ENCODE measurements at places on chromosomes 7 and 10.
A peak's percentile ranks its signal among the peaks of the same experiment; 100 is the strongest.

- H3K36me3 ChIP-seq: no peaks in the 10 kb centered on the region
- H3K27ac ChIP-seq: no peak overlapping the region
- no peak overlapping the region for H3K4me3 ChIP-seq
- DNase-seq: no peak
Measured at GRCh38 chr7:23788843-23789242, 78.8 kb downstream of the STK31 start.

GRCh38 chr7:36191292-36191920 is 38.4 kb downstream of the EEPD1 start:
- peaks cover 4% of the 10 kb centered on the region for H3K4me1 ChIP-seq
- no peaks in the 10 kb centered on the region for H3K27me3 ChIP-seq
- no peak overlapping the region for H3K4me3 ChIP-seq
- DNase-seq: no peak

GRCh38 chr7:90311175-90311574 is 9.9 kb downstream of the FAM237B start:
- H3K27ac ChIP-seq: no peak overlapping the region
- no peaks in the 10 kb centered on the region for H3K4me1 ChIP-seq
- DNase-seq: no peak
- no peaks in the 10 kb centered on the region for H3K27me3 ChIP-seq
- H3K4me3 ChIP-seq: no peak overlapping the region

- H3K4me1 ChIP-seq: no peaks in the 10 kb centered on the region
- H3K27ac ChIP-seq: no peak overlapping the region
- DNase-seq: no peak
- H3K36me3 ChIP-seq: no peaks in the 10 kb centered on the region
- H3K4me3 ChIP-seq: no peak overlapping the region
Measured at GRCh38 chr7:155965010-155965409, 152.7 kb upstream of the SHH start.

DNA sequence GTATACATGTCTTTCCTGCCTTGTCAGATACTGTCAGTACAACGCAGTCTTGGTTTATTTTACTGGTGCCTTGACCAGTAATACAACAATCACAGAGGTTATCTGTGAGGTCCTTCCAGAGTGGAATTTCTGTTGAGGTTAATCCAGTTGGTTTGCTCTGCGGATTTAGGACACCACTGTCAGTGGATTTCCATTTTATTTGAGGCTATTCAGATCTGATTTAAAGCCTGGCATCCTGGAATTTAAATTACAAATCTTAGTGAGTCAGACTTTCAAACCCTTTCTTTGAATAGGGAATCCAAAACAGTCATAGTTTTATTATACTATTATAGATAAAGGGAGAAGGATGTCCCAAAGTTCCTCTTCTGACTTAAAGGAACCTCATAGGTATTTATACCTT is 40.5 kb downstream of the ANLN start:
- no peak overlapping the region for H3K4me3 ChIP-seq
- H3K27ac ChIP-seq: no peak overlapping the region
- no peaks in the 10 kb centered on the region for H3K27me3 ChIP-seq
- H3K4me1 ChIP-seq: no peaks in the 10 kb centered on the region
- no peaks in the 10 kb centered on the region for H3K36me3 ChIP-seq

GRCh38 chr10:28806488-28806941 is 129.2 kb downstream of the BAMBI start:
- no peak overlapping the region for H3K4me3 ChIP-seq
- DNase-seq: no peak
- H3K27me3 ChIP-seq: no peaks in the 10 kb centered on the region
- peak overlapping the region; percentile 53 for H3K27ac ChIP-seq
- peaks cover 15% of the 10 kb centered on the region for H3K4me1 ChIP-seq
- H3K36me3 ChIP-seq: no peaks in the 10 kb centered on the region

GRCh38 chr7:37558320-37559096 is 109.8 kb upstream of the ELMO1 start:
- no peaks in the 10 kb centered on the region for H3K36me3 ChIP-seq
- no peak overlapping the region for H3K4me3 ChIP-seq
- no peaks in the 10 kb centered on the region for H3K4me1 ChIP-seq
- DNase-seq: no peak
- no peaks in the 10 kb centered on the region for H3K27me3 ChIP-seq
- H3K27ac ChIP-seq: no peak overlapping the region

DNA sequence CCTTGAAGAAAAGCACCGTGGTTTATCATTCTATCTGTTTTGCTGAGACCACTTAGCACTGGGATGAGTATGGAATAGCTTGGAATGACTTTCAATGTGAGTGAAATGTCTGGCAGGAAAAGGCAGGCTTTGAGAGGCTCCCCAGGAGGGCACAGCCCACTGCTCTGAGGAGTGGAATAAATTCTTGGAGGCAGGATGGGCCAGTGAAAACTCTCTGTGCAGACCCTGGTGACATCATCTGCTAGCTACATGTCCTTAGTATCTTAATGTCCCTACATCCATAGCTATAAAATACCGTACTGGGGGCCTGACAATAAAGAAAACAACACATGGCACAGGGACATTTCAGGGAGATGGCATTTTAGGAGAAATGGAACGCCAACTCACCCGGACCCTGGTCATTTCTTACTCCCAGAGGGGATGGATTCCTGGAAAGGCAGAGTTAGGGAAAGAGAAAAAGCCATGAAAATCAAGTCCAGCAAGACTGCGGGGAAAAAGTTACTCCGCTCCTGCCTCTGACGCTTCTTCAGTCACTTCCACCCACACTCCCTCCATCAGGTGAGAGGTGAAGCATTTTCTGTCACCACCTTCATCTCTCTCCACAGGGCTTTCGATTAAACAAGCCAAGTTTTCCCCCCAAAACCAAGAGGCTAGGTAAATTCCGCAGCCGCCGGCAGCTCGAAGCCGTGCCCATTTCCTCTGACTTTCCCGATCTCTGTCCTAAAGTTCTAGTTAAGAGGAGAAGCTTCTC is 991 bp downstream of the ZNF239 start:
- DNase-seq: no peak
- H3K4me3 ChIP-seq: no peak overlapping the region
- H3K27me3 ChIP-seq: no peaks in the 10 kb centered on the region
- peak overlapping the region; percentile 79 for H3K27ac ChIP-seq

- H3K27ac ChIP-seq: no peak overlapping the region
- no peaks in the 10 kb centered on the region for H3K36me3 ChIP-seq
- no peak overlapping the region for H3K4me3 ChIP-seq
- no peaks in the 10 kb centered on the region for H3K27me3 ChIP-seq
- no peaks in the 10 kb centered on the region for H3K4me1 ChIP-seq
Measured at GRCh38 chr10:89153116-89153515, 54.0 kb downstream of the CH25H start.

DNA sequence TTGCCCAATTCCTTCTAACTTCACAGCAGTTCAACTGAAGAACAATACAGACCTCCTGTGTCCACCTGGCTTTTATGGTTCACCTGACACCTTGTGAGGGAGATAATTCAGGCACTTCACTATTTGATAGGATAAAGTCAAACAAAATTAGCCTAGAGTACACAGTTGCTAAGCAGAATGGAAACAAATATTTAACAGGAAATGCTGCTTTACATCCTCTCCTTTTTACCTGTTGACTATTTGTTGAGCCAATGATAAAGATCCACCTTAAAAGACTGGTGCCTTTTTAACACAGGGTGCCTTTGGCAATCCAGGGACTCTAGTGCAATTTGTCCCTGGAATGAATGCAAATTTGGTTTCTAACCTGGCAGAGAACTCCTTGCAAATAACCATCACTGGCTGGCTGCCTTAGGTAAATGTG is 39.8 kb downstream of the ITPRID1 start:
- H3K4me1 ChIP-seq: no peaks in the 10 kb centered on the region
- no peak overlapping the region for H3K27ac ChIP-seq
- no peak for DNase-seq
- no peaks in the 10 kb centered on the region for H3K27me3 ChIP-seq

DNA sequence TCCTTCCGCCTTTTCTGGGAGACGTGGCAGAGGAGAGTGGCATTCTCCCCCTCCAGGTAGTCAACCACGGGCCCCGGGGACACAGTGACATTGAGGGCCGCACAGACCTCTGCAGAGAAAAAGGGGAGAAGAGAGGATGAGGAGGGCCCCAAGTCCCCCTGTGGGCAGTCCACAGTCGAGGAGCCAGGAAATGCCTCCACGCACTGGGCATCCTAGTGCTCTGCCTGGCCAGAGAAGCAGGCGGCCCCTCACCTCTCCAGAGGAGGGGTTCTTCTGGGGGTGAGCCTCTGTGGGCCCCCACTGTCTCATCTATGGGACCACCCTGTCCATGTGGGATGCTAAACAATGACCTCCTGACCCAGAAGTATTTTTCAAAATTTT is 7.4 kb downstream of the VSTM4 start:
- H3K4me1 ChIP-seq: peaks cover 11% of the 10 kb centered on the region
- no peaks in the 10 kb centered on the region for H3K27me3 ChIP-seq
- H3K4me3 ChIP-seq: no peak overlapping the region
- H3K36me3 ChIP-seq: no peaks in the 10 kb centered on the region
- H3K27ac ChIP-seq: no peak overlapping the region

- no peaks in the 10 kb centered on the region for H3K4me1 ChIP-seq
- no peak overlapping the region for H3K4me3 ChIP-seq
- H3K36me3 ChIP-seq: no peaks in the 10 kb centered on the region
- H3K27me3 ChIP-seq: no peaks in the 10 kb centered on the region
- H3K27ac ChIP-seq: no peak overlapping the region
Measured at GRCh38 chr10:47255866-47256265, 44.1 kb upstream of the GDF10 start.

DNA sequence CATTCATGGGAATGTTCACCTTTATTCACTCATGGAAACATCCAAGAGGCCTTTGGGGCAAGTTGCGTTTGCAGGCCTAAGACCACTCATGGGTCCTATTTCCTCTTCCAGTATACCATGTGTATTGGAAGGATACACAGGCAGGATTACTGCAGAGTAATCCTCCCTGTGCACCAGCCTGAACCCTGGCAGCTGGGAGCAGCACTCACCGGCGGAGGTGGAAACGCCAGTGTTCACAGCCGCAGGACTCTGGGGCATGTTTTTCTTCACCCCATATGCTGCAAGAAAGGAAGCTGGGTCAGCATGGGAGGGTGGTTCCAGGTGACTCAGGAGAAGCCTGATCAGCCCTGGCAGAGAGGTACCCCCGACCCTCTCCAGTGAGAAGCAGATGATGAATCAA is 24.5 kb downstream of the COL17A1 start:
- H3K4me1 ChIP-seq: no peaks in the 10 kb centered on the region
- no peak for DNase-seq
- no peak overlapping the region for H3K27ac ChIP-seq
- H3K27me3 ChIP-seq: no peaks in the 10 kb centered on the region

- H3K27me3 ChIP-seq: peaks cover 5% of the 10 kb centered on the region
- H3K36me3 ChIP-seq: no peaks in the 10 kb centered on the region
- no peaks in the 10 kb centered on the region for H3K4me1 ChIP-seq
- DNase-seq: no peak
Measured at GRCh38 chr7:148590471-148590870, at the start of gene C7orf33. Gene C7orf33, plus strand, starts transcription at chr7:148590766. Its CDS starts 160 bp downstream, at chr7:148590926.
